ENCODE measurements at places on chromosomes 3 and 15.

- no peak for DNase-seq
These were observed 114.5 kb upstream of the SPATA16 start for GRCh38 chr3:173255555-173255954.

DNA sequence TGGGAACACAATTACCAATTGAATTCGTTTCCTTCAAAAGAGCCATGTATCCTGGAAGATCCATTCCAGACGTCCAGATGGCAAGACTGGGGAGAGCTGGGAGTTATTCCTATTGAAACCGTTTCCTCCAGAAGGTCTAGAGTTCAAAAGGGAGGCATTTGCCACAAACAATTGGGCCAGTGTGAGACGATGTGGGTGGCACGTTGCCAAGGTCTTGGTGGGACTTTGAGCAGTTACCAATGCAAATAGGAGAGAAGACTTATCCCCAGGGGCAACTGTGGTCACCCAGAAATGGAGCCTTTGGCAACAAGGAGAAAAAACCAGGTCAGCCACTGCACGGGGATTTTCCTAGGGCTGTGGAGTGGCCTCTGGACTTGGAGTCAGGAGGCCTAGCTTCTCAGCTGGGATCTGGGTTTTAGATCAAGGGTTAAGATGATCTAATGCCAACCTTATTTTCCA lies 29.6 kb upstream of the TLE3 start:
- DNase-seq: no peak

DNA sequence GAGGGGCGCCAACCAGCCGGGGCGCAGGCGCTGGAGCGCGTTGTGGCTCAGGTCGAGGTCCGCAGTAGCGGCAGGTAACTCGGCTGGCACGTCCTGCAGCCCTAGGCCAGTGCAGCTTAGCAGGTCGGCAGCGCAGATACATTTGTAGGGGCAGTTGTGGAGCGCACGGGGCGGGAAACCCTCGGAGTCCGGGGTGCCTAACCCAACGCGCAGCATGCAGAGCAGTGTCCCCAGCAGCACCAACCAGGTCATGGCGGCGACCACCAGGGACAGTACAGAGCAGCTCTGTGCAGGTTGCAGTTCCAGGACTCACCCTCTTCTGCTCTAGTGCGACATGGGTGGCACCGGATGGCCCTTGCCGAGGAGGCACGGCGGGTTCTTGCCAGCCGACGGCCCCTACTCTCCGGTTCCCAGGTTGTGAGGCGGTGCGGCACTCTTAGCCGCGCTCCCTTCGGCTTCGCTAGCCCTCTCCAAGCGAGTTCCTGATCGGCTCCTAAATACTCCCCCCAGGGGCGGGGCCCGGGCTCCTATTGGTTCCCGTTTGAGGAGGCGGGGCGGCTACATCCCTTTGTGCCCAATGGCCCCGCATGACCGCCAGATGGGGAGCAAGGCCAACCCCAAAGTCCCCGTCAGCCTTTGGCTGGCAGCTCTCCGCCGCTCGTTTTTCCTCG lies at the start of gene AMIGO3:
AMIGO3 (minus strand) TSS at position 471 of the 671 bp plus-strand sequence; CDS start at position 252, 219 bp downstream.
- peak; percentile 93 for DNase-seq

DNA sequence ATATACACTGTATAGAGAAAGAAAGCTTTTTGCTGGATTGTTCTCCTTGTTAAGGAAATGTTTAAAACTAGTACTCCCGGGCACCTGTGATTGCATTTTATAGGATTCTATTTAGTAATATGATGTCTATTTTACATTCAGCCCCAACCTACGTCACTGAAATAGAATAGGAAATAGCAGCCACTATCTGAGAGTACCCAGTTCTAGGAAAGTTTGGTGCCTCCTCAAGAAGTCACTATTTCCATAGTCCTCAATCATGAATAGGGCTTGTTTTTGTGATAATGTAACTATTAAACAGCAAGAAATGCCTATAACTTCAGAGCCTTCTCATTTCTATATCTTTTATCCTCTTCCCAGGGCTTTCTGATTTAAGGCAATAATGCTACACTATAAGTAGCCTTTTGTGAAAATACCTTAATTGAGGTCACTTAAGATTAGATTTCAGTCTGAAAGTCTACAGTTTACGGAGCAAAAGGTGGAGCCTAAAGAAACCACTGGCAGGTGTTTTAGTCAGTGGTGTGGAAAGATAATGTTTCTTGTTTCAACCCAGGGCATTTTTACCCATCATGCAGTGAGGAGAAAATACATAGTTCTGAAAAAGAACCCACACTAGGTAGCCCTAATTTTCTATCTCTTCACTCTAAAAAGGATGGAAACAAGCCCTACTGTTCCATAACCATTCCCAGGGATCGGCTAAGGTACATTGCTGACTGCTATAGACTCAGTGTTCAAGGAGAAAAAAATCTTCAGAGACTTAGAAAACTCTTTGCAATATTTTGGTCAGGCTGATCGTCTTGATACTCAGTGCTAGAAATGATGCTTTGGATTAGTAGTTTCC lies 38.7 kb downstream of the TIGIT start:
- no peak for DNase-seq

DNA sequence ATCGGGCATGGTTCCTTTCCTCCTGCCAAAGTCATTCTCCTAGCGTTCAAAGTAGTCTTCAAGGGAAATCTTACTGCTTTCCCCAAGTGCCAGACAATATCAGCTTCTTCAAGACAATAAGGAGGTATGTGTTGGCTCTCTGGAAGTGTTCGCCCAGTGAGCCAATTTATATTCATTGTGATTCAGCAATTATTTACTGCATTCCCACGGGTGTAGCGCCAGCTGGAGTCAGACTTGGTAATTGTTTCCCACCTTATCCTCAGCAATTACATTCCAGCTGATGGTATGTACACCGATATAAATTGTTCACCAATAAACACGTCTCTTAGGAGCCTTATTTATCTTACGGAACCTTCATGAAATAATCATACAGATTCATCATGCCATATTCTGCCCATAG lies 103.6 kb upstream of the CTNNB1 start:
- no peak for DNase-seq

DNA sequence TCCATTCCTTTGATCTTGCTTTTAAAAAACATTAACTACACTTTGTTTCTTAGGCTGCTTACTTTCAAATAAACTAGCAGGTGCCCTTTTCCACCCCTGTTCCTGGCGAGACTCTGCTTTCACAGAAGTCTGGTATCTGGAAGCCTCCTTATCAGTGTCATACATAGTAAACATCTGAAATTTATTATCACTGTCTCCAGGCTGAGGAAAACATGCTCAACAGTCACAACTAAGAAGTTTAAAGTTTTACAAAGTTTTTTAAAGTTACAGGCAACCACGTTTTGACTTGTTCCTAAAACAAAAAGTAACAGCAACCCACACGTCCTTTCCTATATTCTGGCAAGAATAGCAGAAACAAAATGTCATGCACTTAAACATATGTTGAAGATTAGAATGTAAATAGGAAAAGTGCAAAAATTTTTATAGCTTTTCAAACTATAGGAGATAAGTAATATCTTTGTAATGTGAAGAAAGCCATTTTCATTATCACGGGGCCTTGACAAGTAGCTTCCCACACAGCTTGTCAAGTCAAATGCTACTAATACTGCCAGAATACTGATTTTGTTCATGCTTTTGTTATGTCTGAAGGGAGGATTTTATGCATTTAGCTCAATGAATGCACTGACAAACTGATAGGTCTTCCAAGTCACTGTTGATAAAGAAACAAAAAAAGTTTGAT lies 275.2 kb upstream of the KCNMB2 start:
- no peak for DNase-seq

DNA sequence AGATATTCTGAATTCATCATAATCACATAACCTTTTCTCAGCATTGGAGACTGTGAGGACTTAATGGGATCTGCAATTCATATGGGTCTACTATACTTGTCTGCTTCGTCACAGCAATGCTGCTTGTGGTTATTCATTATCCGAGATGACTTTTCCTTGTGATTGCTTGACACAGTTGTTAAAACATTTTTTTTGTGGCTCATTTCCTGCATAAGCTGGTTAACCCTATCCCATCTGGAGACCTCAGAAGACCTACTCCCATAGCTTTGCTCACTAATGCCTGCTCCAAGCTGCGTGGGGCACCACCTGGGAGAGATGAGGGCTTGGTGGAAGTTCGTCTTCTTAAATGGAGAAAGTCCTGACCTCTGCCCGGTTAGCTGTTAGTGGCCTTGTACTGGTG lies 360.8 kb downstream of the CHST2 start:
- no peak for DNase-seq

- DNase-seq: no peak
These were observed 50.7 kb upstream of the CCR2 start for GRCh38 chr3:46303240-46303639.

DNA sequence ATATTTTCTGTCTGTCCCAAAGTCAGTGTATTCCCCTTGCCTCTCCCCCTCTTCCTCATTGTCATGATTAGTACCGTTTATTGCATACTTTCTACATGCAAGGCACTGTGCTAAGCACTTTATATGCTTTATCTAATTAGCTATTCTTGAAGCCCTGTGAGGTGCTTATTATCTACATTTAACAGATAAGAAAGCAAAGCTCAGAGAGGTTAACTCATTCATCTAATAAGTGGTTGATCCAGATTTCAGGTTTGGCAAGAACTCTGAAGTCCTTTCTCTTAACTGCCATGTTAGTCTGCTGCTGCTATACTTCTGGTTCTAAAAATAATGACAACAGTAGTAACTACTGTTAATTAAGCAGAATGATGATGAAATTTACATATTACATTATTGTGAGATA lies 13.5 kb downstream of the IQGAP1 start:
- no peak for DNase-seq

GRCh38 chr3:12436514-12437220 lies 47.6 kb upstream of the TSEN2 start:
- DNase-seq: no peak

GRCh38 chr15:74525945-74526344 lies 15.1 kb upstream of the ARID3B start:
- no peak for DNase-seq

GRCh38 chr15:88419830-88420229 lies 47.4 kb downstream of the MRPL46 start:
- no peak for DNase-seq

- no peak for DNase-seq
These were observed 49.4 kb downstream of the MYZAP start for GRCh38 chr15:57640930-57641682.

- DNase-seq: no peak
These were observed 104.2 kb downstream of the CORO2B start for GRCh38 chr15:68683026-68683425.
